ENCODE measurements at places on chromosomes 7 and 10. TPM values are rescaled to one million over a fixed set of nuclear protein-coding genes. Genes with fewer than 3 reads are reported as not detected.

- no peaks in the 10 kb centered on the region for H3K36me3 ChIP-seq
- peaks cover 25% of the 10 kb centered on the region for H3K4me1 ChIP-seq
- H3K27me3 ChIP-seq = no peaks in the 10 kb centered on the region
- DNase-seq = peak; percentile 71
- H3K27ac ChIP-seq = peak overlapping the region; percentile 75
- H3K4me3 ChIP-seq = no peak overlapping the region
These were observed 180.6 kb downstream of the CAMK1D start for GRCh38 chr10:12529976-12530375.

The ADAM22 gene
- total RNA-seq = 4.4 TPM

The SPDYE6 gene
- 2.3 TPM for total RNA-seq

The C1QL3 gene
- 0.25 TPM for total RNA-seq

The ZPBP gene
- total RNA-seq = 67.0 TPM

The ADAMTS14 gene
- 0.63 TPM for total RNA-seq

DNA sequence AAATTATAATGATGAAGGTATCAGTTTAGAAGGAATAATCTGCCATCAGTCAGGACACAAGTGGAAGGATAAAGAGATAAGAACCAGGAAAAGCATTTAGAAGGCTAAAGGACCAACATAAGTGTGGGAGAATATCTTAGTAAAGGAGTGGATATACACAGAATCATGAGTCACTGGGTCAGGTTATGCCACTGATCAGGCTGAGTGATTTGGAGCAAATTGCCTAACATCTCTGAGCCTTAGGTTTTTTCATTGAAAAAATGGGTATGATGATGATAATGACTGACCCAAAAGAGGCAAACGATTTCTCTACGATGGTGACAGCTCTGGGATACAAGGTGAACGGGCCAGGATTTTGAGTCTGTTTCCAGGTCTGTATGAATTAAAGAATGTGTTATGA, 2.8 kb upstream of the CUL1 start:
- H3K4me3 ChIP-seq = no peak overlapping the region
- H3K4me1 ChIP-seq = peaks cover 7% of the 10 kb centered on the region
- H3K36me3 ChIP-seq = no peaks in the 10 kb centered on the region
- no peak overlapping the region for H3K27ac ChIP-seq

GRCh38 chr7:104341546-104341945, 13.1 kb downstream of the LHFPL3 start:
- DNase-seq = peak; percentile 19
- H3K4me1 ChIP-seq = no peaks in the 10 kb centered on the region
- no peak overlapping the region for H3K4me3 ChIP-seq
- H3K27ac ChIP-seq = no peak overlapping the region
- no peaks in the 10 kb centered on the region for H3K27me3 ChIP-seq

The DAGLB gene
- 29.6 TPM for total RNA-seq

The PYROXD2 gene
- 20.2 TPM for total RNA-seq

DNA sequence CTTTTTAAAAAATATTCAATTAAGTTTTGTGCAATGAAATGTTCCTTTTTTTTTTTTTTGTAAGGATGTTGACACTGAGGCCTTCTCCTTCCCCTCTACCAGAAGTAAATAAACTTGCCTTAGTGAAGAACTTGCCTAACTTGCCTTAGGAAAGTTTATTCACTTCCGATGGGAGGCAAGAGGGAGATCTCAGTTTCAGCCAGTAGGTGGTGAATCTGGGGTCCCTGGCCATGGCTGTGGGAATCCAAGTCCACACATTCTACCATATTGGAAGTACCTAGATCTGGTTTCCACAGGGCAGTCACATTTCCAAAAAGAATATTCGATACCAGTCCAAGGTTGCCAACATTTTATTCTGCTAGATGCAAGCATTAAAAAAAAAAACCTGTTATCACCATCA, 270.9 kb downstream of the CCSER2 start:
- H3K4me1 ChIP-seq = no peaks in the 10 kb centered on the region
- H3K27ac ChIP-seq = no peak overlapping the region
- H3K36me3 ChIP-seq = no peaks in the 10 kb centered on the region
- no peak for DNase-seq
- H3K4me3 ChIP-seq = no peak overlapping the region

DNA sequence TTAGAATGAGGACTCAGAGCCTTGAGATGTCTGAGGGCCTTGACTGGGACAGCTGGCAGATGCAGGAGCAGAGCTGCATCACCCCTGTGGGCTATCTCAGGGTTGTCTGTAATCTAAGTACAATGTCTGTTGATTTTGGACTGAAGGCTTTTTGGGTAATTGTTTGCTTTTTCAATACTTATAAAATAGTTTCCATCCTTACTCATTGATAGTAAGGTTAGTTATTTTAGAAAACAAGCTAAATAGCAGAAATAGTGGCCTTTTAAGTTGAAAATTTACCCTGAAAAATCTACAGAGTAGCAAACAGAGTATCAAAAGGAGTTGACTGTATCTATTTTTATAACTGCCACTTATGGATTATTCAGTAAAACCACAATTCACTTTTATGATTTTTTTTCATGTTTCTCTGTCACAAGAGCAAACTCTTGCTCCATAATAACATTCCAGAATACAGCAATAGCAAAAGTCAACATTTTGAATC, 179.7 kb downstream of the CFTR start:
- H3K4me1 ChIP-seq = no peaks in the 10 kb centered on the region
- H3K36me3 ChIP-seq = no peaks in the 10 kb centered on the region
- H3K27ac ChIP-seq = no peak overlapping the region

GRCh38 chr10:121608469-121609190, 10.4 kb upstream of the FGFR2 start:
- H3K36me3 ChIP-seq = no peaks in the 10 kb centered on the region
- no peak overlapping the region for H3K27ac ChIP-seq
- DNase-seq = peak; percentile 58
- H3K27me3 ChIP-seq = no peaks in the 10 kb centered on the region

The ZNF518A gene
- 81.3 TPM for total RNA-seq

GRCh38 chr7:41977151-41977651, 259.8 kb downstream of the GLI3 start:
- H3K27ac ChIP-seq = no peak overlapping the region
- H3K4me1 ChIP-seq = peaks cover 10% of the 10 kb centered on the region
- H3K36me3 ChIP-seq = no peaks in the 10 kb centered on the region
- H3K4me3 ChIP-seq = no peak overlapping the region
- peak; percentile 43 for DNase-seq

DNA sequence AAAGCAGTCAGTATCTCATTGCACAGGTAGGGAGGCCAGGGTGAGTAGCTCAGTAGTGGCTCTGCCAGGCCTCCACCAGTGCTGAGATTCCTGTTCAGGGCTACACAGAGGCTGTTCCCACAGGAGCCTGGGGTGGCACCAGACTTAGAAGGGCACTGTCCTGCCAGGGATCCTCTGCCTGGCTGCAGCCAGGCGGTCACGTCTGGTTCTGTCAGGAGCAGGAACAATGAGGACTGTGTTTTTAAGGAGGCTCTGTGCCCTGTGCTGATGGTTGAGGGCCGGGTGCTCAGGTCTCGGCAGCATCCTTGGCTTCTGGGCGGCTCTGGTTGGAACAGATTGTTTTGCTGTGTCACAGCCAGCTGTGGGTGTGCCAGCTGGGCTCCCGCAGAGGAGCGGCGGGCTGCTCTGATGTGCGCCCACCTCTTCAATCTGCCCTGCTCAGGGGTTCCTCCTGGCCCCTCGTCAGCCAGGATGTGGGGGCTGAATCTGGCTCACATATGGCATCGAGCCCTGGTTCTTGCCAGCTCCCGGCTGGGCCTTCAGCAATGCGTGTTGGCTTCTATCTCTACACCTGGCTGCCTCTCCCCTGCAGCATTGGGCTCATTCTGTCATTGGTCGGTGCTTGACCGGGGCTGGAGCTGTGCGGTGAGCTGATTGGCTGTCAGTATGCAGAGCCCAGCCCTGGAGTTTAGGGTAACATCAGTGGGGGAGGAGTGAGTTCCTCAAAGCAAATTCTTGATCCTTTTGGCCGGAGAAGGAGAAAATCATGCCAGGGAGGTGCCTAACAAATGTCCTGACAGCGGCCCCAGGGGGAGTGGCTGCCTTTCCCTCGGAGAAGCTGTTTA, 41.2 kb downstream of the TACR2 start:
- peak; percentile 81 for DNase-seq
- no peaks in the 10 kb centered on the region for H3K36me3 ChIP-seq
- peak overlapping the region; percentile 31 for H3K27ac ChIP-seq
- no peaks in the 10 kb centered on the region for H3K27me3 ChIP-seq

- no peaks in the 10 kb centered on the region for H3K4me1 ChIP-seq
- H3K27me3 ChIP-seq = no peaks in the 10 kb centered on the region
- H3K27ac ChIP-seq = no peak overlapping the region
- no peak overlapping the region for H3K4me3 ChIP-seq
These were observed 4.6 kb downstream of the H2BK1 start for GRCh38 chr7:151205730-151206129.

DNA sequence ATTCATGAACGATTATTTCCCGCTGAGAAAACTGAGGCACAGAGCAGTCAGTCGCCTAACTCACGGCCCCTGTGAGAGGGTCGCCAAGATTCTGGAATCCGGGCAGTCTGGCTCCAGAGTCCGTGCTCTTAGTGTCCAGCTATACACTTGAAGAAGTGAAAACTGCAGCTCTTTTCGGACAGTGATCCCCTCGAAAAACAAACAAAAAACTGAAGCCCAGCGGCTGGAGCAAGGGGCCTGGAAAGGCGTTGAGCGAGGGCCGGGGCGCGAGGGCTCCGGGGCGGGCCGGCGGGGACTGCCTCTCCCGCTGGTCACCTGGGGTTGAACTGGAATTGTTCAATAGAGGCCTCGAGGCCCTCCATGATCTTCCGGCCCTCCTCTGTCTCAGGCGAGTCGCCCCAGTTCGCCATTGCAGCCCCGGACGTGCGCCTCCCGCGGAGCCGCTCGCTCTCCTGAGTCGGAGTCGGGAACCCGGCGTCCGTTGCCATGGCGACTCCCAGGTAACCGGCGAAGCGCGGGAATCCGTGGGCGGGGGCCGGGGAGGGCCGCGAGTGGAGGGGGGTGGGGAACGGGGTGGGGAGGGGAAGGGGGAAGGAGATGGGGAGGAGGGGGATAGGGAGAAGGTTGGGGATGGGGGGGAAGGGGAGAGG, 881 bp downstream of the C10orf67 start:
- peak overlapping the region; percentile 64 for H3K4me3 ChIP-seq
- H3K36me3 ChIP-seq = no peaks in the 10 kb centered on the region
- peaks cover 4% of the 10 kb centered on the region for H3K4me1 ChIP-seq
- H3K27me3 ChIP-seq = no peaks in the 10 kb centered on the region
- peak; percentile 78 for DNase-seq

DNA sequence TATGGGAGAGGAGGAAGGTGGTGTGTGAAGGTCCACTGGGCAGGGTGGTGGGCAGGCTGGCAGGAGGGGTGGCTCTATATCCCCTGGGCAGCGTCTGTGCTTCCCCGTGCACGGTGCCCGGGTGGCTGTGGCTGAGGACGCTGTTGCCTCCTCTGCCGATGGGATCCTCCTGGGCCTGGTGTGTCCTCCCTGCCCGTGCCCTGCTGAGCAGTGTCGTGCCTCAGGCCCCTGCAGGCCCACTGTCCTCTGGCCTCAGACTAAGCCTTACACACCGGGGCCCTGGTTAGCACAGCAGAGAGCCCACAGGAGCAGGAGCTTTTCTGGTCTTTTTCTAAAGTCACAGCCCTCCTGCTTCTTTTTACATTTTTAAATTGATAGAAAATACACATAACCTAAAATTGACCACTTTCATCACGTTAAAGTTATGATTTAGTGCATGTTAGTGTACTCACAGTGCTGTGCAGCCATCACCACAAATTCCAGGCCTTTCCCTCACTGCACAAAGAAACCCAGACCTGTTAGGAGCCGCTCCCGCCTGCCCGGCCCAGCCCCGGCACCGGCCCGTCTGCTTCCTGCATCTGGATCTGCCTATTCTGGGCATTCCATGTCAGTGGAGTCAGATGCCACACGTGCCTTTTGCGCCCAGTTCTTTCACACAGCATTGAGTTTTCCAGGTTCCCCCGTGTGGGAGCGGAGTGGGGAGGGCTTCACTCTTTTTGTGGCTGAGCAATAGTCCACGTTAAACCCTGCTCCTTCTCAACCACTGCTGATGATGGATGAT, 19.4 kb downstream of the PFKFB3 start:
- H3K27ac ChIP-seq = no peak overlapping the region
- H3K36me3 ChIP-seq = no peaks in the 10 kb centered on the region
- DNase-seq = no peak

DNA sequence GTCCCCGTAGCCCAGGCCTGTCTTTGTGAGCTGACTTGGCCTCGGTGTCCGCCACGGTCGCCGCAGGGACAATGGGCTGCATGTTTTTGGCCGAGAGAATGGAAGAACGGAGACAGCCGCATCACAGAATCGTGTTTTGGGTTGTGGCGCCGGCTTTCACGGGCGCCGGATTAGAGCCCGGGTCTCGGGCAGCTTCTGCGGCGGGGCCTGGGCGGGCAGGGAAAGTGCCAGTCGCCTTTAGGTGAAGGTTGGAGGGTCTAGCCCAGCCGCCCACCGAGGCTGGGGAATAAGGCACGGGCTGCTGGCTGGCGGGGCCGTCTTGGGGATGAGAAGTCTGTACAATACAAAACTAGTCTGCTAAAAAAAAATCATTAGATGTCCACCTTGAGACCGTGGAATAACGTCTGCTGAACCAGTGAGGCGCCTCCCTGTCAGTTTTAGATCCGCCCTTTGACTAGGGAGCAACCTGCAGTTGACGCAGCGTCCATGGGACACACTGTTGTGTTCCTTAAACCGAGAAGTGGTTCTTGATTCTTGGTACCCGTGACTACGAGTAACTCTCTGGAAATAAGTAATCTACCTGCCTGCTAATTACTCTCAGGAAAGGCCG, 577 bp downstream of the DNAJB9 start:
- peak overlapping the region; percentile 99 for H3K27ac ChIP-seq
- peak; percentile 63 for DNase-seq
- H3K4me3 ChIP-seq = peak overlapping the region; percentile 95
- no peaks in the 10 kb centered on the region for H3K27me3 ChIP-seq
- no peaks in the 10 kb centered on the region for H3K4me1 ChIP-seq

The SLC29A4 gene
- total RNA-seq = 15.2 TPM

GRCh38 chr10:35903021-35903420, 260.9 kb upstream of the FZD8 start:
- no peaks in the 10 kb centered on the region for H3K27me3 ChIP-seq
- H3K4me3 ChIP-seq = no peak overlapping the region
- no peak for DNase-seq
- no peak overlapping the region for H3K27ac ChIP-seq
- H3K36me3 ChIP-seq = no peaks in the 10 kb centered on the region
- H3K4me1 ChIP-seq = peaks cover 8% of the 10 kb centered on the region

The HYAL4 gene
- total RNA-seq = 6.8 TPM

DNA sequence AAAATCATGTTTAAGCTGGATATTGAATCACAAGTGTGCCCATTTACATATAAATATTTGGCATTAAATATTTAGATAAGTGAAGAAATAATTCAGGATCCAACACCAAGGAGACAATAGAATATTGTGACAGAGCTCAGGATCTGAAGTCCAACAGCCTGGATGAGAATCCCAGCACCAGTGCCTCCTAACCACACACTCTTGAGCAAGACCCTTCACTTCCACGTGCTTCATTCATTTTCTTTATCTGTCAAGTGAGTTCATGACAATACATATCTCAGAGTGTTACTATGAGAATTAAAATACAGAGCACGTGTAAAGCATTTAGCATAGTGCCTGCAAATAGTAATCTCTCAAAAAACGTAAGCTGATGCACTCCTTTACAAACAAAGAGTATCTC, 78.4 kb upstream of the IKZF1 start:
- H3K4me3 ChIP-seq = no peak overlapping the region
- H3K4me1 ChIP-seq = no peaks in the 10 kb centered on the region
- no peaks in the 10 kb centered on the region for H3K36me3 ChIP-seq
- H3K27ac ChIP-seq = no peak overlapping the region

The CDHR3 gene
- total RNA-seq = 3.8 TPM

The LIPF gene
- total RNA-seq = 2.3 TPM

The FLNC gene
- 8.8 TPM for total RNA-seq

Measured in testis (tissue), 5 donors.